ENCODE measurements at places on chromosomes 5 and 9. TPM values are rescaled to one million over a fixed set of nuclear protein-coding genes. Genes with fewer than 3 reads are reported as not detected.

Gene SLCO4C1
- polyA plus RNA-seq = 0.80 TPM

Gene IL4
- polyA plus RNA-seq = not detected

Gene IL13
- not detected for polyA plus RNA-seq

Gene OBP2B
- polyA plus RNA-seq = not detected

Gene SLC1A1
- 2.9 TPM for polyA plus RNA-seq

Gene C9
- polyA plus RNA-seq = not detected

Gene IFNK
- polyA plus RNA-seq = not detected

Gene FAM221B
- polyA plus RNA-seq = 0.03 TPM

Gene PCDHB14
- 2.7 TPM for polyA plus RNA-seq

Gene PTPDC1
- polyA plus RNA-seq = 4.1 TPM

Gene LRRTM2
- not detected for polyA plus RNA-seq

Gene GZMA
- polyA plus RNA-seq = not detected

Gene CARD19
- polyA plus RNA-seq = 112 TPM

Gene PHF24
- 0.29 TPM for polyA plus RNA-seq

Gene BAAT
- polyA plus RNA-seq = 0.09 TPM

Gene OR2V2
- not detected for polyA plus RNA-seq

Gene OLFML2A
- polyA plus RNA-seq = 7.8 TPM

Gene PCDHGB5
- polyA plus RNA-seq = 1.1 TPM

Gene DIPK1B
- polyA plus RNA-seq = 78.8 TPM

Gene GOLGA1
- 6.3 TPM for polyA plus RNA-seq

Gene CDKN2B-AS1
- polyA plus RNA-seq = not detected

Gene FGD3
- 1.4 TPM for polyA plus RNA-seq

Gene NTNG2
- 1.2 TPM for polyA plus RNA-seq

Gene SLC6A7
- polyA plus RNA-seq = 0.02 TPM

Gene CDH10
- polyA plus RNA-seq = 0.05 TPM

Gene PCDHGB6
- polyA plus RNA-seq = 4.3 TPM

Gene PCA3
- not detected for polyA plus RNA-seq

Gene CDO1
- 47.1 TPM for polyA plus RNA-seq

Gene MTREX
- 16.0 TPM for polyA plus RNA-seq

Gene PPP1R2B
- polyA plus RNA-seq = not detected

Gene CDHR2
- 0.02 TPM for polyA plus RNA-seq

Gene OSMR
- polyA plus RNA-seq = 1.5 TPM

Gene GRXCR2
- not detected for polyA plus RNA-seq

Gene PCDHA5
- polyA plus RNA-seq = 0.28 TPM

Gene SHOC1
- polyA plus RNA-seq = not detected

Gene THBS4
- 27.5 TPM for polyA plus RNA-seq

Gene CKS2
- 689 TPM for polyA plus RNA-seq

Gene CSF1R
- not detected for polyA plus RNA-seq

Gene MZB1
- polyA plus RNA-seq = 0.39 TPM

All from H1 (cell line).